ENCODE measurements at places on chromosomes 3 and 15.

GRCh38 chr3:189822726-189823125 is 191.5 kb downstream of the TP63 start:
- H3K4me3 ChIP-seq, result no peak overlapping the region
- H3K36me3 ChIP-seq, result no peaks in the 10 kb centered on the region
- no peaks in the 10 kb centered on the region for H3K4me1 ChIP-seq
- no peaks in the 10 kb centered on the region for H3K27me3 ChIP-seq

GRCh38 chr3:131109156-131109555 is 82.5 kb downstream of the NEK11 start:
- no peaks in the 10 kb centered on the region for H3K27me3 ChIP-seq
- H3K4me3 ChIP-seq, result no peak overlapping the region
- no peak for DNase-seq
- H3K27ac ChIP-seq, result no peak overlapping the region
- no peaks in the 10 kb centered on the region for H3K4me1 ChIP-seq

DNA sequence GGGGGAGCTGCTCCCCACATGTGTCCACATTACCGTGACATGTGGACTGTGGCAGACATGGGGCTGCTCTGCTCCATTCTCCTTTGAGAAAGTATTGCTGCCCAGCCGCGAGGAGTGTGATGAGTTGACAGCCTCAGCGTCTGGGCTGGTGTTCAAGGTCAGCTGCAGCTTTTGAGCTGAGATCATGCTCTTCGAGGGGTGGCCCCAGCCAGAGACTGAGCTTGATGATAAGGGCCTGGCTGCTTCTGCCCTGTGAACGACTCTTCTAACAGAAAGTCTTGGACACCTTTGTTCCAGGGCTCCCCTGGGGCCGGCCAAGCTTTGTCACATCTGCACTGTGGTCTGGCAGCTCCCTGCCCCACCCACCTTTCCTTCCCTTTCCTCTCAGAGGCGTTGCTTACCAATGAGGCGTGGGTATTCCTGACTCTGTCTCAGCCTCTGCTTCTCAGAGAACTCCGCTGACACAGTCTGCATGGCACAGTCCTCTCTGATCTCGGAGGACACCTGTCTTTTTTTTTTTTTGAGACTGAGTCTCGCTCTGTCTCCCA is 86.6 kb downstream of the CHRD start:
- no peak for DNase-seq
- H3K4me3 ChIP-seq, result no peak overlapping the region
- H3K27me3 ChIP-seq, result no peaks in the 10 kb centered on the region

- H3K4me1 ChIP-seq, result no peaks in the 10 kb centered on the region
- H3K36me3 ChIP-seq, result peaks cover 89% of the 10 kb centered on the region
- no peak for DNase-seq
Measured at GRCh38 chr3:52479877-52480575, 15.1 kb upstream of the STAB1 start.

- H3K27me3 ChIP-seq, result no peaks in the 10 kb centered on the region
- H3K27ac ChIP-seq, result no peak overlapping the region
- peaks cover 38% of the 10 kb centered on the region for H3K36me3 ChIP-seq
- H3K4me1 ChIP-seq, result peaks cover 17% of the 10 kb centered on the region
Measured at GRCh38 chr15:25368850-25369249, 70.0 kb downstream of the UBE3A start.
